Immature natural killer cell (primary cell): ENCODE measurements at places on chromosomes 3 and 15.
A peak's percentile ranks its signal among the peaks of the same experiment; 100 is the strongest.

DNA sequence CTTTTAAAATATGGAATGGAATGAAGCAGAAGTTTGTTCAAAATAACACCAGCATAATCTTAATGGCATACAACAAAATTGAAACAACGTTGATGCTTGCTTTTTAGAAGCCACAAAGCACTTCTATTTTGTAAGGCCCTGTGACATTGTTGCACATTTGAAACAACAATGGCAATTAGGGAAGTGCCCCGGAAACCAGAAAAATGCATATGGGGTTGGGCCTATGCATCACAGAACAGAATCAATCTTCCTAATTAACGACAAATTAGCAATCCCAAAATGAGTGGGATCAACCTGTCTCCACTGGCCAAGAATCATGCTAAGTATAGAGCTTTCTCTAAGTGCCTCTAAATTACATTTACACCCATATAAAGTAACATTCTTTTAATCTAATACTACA is 168.9 kb downstream of the MEIS2 start:
- DNase-seq, result no peak

DNA sequence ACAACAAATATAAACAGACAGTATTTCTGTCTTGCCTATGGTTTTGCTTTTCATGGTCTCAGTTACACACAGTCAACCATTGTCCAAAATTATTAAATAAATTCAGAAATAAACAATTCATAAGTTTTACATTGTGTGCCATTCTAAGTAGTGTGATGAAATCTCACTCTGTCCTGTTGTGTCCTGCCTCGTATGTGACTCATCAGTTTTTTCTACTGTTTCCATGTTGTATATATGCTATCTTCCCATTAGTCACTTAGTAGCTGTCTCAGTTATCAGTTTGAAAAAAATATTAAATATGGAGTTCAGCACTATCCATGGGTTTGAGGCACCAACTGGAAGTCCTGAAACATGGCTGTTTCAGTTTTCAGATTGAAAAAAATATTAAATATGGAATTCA is 282.4 kb upstream of the GRM7 start:
- no peak for DNase-seq

DNA sequence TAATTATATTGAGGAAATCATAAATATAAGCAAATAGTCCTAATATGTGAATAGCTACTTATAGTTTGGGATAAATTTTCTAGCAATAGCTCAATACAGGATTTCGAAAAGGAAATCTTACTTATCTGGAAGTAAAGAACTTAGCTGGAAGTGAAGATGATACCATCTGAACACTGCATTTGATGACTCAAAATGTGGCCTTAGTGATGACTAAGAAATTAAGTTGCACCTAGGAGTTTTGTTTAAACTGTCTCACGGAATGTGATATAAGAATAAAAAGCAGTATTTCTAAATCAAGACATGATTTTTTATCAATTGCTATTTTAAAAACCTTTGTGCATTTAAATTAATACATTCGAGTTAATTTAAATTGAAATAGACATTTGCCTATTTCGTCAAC is 91.2 kb downstream of the EOMES start:
- no peak for DNase-seq

- no peak for DNase-seq
These were observed 184.9 kb upstream of the LRRC3B start for GRCh38 chr3:26437678-26438077.

- DNase-seq, result no peak
These were observed 82.7 kb downstream of the ABHD5 start for GRCh38 chr3:43773273-43774094.

GRCh38 chr15:29822100-29822683 is at the start of gene TJP1:
TSS of gene TJP1 (minus strand) at chr15:29822468. CDS start at chr15:29822028, 440 bp downstream.
- no peak for DNase-seq

- DNase-seq, result no peak
These were observed 10.5 kb downstream of the MYRIP start for GRCh38 chr3:39819899-39820298.

GRCh38 chr3:48039487-48040190 is 23.4 kb upstream of the MAP4 start:
- no peak for DNase-seq

GRCh38 chr15:85704066-85704465 is 90.7 kb downstream of the KLHL25 start:
- DNase-seq, result peak; percentile 26

GRCh38 chr3:116440196-116440595 is 5.1 kb downstream of the LSAMP start:
- DNase-seq, result no peak

DNA sequence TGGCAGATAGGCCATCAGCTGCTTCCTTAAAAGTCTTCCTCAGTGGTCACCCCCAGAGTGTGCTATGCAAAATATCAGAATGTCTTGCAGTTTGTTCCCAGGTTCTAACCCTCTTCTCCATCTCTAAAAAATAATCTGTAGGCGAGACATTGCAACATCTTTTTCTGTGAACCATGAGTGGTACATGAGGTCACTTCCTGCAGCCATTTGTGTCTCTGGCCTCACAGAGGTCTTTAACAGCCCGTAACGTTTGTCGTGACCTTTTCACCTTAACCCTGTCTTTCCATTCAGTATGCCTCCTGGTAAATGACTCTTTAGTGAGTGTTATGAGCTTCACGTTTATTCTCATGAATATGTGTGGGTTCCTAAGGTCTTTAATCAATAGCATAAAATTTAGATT is 145.4 kb downstream of the KLHL25 start:
- DNase-seq, result peak; percentile 68

GRCh38 chr15:61857169-61857829 is 202.9 kb downstream of the VPS13C start:
- peak; percentile 68 for DNase-seq

GRCh38 chr3:134337511-134338200 is 36.6 kb downstream of the AMOTL2 start:
- no peak for DNase-seq

DNA sequence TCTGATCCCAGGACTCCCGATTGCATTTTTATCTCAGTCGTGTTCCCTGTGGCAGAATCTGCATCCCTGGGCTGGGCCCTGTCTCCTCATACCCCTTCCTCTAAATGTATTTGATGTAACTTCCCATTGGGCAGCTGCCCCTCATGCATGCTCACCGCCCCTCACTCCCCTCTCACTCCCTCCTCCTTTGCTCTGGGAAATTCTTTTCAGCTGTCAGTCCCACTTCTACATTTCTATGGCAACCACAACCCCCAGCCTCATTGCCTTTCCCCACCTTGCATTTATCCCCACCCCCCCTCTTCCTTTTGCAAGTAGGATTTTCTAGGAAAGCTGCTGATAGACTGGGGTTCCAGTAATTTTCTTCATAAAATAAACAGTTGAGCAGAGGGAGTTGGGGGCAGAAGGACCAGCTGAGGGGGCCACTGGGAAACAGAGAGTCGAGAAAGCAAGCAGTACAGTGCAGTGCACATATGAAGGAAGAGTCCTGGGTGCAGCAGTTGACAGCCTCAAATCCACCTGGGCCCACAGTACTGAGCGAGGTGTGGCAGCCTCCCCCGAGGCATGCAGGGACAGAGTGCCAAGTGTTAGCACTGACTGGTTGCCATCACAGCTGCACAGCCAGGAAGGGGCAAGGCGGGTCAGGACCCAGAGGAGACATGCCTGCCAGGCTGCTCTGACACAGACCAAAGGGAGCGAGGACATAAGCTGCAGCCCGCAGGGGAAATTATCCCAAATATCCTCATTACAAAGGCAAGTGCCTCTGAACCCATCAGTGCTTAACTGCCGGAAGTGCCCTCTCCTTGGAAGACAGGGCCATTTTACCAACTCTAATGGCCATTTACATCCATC is 476.3 kb downstream of the EPHB1 start:
- no peak for DNase-seq

- no peak for DNase-seq
These were observed 132.3 kb upstream of the MCTP2 start for GRCh38 chr15:94098921-94099573.

DNA sequence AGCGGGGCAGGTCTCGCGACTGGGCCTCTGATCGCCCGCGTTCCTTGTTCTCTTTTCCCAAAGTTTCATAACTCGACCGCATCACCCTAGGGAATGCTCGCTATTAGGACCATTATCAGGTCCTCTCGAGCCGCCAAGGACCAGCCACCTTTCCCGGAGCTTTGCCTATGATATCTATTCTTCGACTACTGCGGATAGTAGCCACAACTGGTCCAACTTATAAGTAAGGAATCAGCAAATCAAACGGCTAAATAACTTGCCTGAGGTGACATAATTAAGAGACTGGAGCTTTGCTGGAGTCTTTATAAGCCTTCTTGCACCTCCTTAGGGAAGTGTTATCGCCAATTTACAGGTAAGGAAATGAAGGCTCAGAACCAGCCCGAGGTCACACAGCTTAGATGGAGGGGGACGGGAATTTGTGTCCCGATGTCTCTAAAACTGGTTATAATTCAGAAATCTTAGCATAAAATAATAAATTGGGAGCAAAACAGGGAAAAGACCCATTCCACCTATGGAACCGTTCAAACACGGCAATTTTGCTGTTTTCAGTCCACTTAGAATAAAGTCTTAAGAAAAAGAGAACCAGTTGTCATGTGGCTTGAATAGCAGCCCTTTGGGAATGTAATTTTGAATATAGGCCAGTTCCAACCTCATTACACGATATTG is 479 bp upstream of the PLD1 start:
- DNase-seq, result peak; percentile 4

DNA sequence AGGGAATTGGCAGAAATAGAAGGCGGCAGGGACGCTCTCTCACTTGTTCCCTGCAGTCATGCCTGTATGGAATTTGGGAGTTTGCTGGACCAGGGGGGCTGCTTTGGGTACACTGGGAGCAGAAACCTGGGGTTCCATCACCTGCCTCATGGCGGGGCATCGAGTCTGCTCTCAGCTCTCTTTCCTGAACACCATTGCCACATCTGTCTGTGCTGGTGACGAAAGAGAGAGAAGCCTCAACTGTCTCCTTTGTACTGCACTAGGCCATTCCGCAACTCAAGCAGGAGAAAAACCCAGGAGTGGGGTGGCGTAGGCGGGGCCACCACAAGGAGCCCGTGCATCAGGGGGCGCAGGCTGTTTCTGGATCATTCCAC is 14.0 kb downstream of the TMEM158 start:
- no peak for DNase-seq
